ENCODE measurements at places on chromosomes 16 and 17.

GRCh38 chr17:80737106-80738019 is 192.7 kb downstream of the RPTOR start:
- DNase-seq = peak; percentile 64

DNA sequence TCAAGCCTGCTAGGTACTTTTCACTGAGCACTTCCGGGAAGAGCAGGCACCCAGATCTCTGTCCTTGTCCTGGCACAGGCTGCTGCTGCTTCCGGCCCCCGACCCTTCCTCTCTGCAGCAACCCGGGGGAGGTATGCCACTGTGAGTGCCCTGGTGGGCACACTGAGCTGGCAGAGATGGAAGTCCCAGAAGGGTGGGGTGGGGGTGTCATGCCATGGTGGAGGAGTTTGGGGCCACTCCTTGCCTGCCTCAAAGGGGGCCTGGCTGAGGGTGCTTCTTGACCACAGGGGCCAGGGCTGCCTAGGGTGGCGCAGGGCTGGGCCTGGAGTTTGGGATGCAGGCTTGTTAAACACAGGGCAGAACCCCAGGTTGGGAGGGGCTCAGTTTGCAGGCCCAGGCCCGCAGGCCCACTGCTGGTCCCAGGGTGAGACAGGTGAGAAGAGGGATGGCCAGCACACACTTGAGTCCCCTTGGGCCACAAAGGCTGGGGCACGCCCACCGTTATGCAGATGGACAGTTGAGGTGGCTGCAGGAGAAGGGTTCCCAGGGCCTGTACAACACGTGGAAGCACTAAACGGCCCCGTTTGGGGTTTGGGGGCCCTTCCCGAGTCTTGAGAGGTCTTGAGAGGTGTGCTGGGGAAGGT is 8.7 kb downstream of the TMEM235 start:
- no peak for DNase-seq

DNA sequence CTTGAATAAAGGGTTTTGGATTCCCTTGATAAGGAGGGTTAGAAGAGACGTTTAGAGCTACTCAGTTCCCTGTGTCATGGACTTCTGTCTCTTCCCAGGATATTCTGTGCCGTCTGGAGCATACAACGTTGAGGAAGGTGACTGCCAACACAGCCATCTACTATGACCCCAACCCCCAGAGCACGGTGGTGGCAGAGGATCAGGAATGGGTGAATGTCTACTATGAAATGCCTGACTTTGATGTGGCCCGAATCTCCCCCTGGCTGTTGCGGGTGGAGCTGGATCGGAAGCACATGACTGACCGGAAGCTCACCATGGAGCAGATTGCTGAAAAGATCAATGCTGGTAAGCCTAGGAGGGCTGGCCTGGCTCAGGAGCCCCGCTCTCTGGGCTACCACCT is 24.7 kb downstream of the POLR2A start:
- no peak for DNase-seq

DNA sequence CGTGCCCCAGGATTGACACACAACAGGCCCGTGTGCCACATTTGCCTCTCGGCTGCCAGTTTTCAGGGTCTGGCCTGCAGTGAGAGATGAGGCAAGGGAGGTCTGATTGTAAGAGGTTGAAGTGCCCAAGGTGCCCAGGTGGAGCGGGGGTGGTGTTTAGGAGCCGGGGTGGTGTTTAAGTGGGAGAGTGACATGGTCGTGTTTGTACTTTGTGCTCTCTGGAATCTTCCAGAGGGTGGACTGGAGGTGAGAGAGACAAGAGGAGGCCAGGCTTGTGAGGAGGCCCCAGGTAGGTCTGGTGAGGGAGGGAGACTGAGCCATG is 10.5 kb downstream of the SLC5A10 start:
- DNase-seq = no peak

- DNase-seq = no peak
These were observed 125.3 kb upstream of the SMURF2 start for GRCh38 chr17:64787255-64787920.

DNA sequence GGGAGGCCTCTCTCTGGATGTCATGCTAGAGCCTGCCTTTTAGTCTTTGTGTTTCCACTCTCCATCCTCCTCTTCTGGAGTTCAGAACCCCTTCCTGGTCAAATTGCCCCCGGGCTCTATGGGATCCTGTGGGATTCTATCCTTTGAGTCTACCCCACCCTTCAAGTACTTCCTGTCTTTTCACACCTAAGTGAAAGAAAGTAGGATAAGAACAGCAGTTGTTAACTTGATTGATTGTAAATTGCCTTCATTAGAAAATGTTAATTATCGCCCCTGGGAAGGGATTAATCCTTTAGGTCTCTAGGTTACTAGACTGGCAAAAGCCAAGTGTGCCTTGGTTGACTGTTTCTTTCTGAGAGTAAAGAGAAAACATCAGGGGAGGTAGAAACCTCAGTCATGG is 30.1 kb downstream of the PRKCB start:
- DNase-seq = no peak

GRCh38 chr16:4414187-4414917 is 2.0 kb downstream of the CORO7 start:
- DNase-seq = peak; percentile 89

DNA sequence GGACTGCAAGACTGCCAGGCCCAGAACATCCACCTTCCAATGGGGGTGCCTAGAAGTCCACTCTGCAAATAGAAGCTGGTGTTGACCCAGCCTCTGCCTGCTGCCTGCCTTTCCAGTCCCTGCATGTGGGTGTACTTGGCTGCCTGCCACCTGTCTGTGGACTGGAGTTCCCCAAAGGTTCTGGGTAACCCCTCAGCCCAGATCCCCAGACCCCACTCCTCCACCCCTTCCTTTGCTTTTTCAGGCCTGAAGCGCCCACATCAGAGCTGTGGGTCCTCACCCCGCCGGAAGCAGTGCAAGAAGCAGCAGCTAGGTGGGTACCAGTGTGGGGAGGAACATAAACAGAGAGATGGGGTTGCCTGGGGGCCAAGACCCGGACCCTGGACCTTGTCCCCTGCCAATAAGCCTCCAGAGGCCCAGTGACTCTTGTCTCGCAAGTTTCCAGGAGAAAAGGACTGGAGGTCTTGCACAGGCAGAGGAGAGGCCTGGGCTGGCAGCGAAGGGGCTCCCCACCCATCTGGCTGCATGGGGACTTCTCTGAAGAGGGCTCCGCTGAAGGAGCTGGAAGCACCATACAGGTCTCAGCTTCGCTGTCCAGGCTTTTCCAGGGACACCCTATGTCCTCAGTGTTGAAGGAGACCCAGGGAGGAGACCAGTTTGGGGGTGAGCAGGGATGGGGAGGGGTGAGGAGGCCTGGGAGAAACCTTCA is 34.3 kb downstream of the NLRC5 start:
- DNase-seq = no peak

DNA sequence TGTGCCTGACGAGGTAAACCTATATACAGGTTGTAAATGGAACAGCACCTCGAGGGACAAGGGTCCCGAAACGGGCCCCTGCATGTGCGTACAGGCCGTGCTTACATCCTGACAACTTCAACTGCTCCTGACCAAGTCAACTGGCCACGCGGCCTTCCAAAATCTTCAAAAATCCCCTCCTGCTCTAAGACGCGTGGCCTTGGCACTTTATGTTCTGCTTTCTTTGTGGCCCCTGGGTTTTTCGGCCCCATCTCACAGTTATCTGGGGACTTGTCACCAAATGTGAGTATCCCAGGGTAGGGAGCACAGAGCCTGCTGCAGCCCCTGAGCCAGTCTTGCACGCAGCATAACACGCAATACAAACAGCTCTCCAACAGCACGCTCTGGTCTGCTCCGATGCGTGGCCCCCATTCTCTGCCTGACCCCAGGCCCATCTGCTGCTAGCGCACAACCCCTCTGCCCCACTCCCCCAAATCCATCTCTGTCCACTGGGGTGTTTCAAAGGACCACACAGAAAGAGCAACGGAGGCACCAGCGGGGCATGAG is 659 bp downstream of the RPH3AL start:
- DNase-seq = no peak

DNA sequence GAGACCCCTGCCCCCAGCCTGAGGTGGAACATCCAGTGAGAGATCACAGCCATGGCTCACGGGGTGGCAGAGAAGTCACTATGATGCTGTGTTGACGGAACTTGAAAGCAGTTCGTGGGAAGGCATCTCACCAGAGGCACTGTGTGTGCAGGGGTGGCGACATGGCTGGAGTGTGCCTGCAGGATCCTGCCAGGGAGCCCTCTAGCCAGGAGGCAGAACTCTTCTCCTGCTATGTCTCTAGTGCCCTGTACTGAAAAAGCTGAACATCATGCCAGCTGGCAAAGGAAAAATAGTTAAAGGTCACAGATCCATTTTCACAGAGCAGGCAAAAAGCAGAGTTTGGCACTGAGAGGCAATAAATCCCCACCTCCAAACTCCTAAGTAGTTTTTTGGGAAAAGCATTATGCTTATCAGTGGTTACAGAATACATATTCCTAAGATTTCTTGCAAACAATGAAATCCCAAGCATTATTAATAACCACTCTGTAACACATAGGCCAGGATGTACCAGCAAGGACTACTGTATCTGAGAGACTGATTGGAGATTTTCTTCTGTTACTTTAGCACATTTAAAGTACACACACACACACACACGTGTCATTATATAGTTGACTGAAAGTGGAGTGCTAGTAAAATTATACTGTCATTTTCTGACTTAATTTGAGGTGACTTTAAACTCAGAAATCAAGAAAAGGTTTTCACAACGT is 36.8 kb downstream of the TNRC6C start:
- no peak for DNase-seq

GRCh38 chr17:80984749-80985148 is 6.9 kb upstream of the CHMP6 start:
- DNase-seq = no peak

DNA sequence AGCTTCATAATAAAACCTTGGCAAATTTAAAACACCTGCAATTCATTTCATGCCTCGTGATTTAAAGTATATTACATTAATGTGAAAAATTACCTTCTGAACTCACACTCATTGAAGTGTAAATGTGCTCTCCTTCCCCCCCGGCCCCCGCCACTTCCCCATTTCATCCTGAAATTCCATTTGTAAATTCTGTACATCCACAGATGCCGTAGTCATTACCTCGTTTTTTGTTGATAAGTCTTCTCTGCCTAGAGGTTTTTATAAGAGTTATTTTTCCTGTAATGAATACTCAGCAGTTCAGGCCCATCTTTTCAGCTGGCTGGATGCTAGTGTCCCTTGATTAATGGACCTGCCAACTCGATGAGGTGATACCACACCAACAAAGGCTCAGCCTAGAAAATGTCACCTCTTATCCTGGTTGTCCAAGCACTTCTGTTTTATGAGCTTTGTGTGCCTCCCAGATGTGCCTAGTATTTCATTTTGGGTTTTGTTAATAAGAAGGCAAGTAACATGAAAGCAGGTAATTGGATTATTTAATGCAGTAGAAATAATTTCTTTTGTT is 64.8 kb upstream of the KIFC3 start:
- no peak for DNase-seq

DNA sequence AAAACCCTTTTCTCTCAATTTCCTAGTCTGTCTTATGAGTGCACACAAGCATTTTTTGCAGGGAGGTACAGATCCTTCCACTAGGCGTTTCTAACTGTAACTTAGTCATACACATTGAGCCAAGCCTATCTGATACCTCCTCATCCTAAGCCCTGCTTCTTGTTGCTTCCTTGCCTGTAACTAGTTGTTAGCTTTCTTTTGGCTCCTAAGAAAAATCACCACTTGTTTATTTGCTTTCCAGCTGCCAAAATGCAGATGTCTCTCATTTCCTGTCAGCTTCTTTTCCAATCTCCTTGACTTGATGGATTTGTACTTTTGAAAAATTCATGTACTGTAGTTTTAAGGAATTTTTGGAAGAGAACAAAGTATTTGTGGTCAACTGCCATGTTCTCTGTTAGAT is 73.7 kb downstream of the TNRC6C start:
- no peak for DNase-seq

- DNase-seq = no peak
These were observed 37.4 kb upstream of the EMP2 start for GRCh38 chr16:10617662-10618420.

- peak; percentile 93 for DNase-seq
These were observed at the start of gene KCNH4 for GRCh38 chr17:42180922-42181850. TSS of gene KCNH4 (minus strand) at chr17:42181142. CDS start at chr17:42180945, 197 bp downstream.

GRCh38 chr16:52437277-52437670 is 109.7 kb downstream of the TOX3 start:
- DNase-seq = no peak

- no peak for DNase-seq
These were observed 9.8 kb downstream of the MYL4 start for GRCh38 chr17:47218896-47219430.

DNA sequence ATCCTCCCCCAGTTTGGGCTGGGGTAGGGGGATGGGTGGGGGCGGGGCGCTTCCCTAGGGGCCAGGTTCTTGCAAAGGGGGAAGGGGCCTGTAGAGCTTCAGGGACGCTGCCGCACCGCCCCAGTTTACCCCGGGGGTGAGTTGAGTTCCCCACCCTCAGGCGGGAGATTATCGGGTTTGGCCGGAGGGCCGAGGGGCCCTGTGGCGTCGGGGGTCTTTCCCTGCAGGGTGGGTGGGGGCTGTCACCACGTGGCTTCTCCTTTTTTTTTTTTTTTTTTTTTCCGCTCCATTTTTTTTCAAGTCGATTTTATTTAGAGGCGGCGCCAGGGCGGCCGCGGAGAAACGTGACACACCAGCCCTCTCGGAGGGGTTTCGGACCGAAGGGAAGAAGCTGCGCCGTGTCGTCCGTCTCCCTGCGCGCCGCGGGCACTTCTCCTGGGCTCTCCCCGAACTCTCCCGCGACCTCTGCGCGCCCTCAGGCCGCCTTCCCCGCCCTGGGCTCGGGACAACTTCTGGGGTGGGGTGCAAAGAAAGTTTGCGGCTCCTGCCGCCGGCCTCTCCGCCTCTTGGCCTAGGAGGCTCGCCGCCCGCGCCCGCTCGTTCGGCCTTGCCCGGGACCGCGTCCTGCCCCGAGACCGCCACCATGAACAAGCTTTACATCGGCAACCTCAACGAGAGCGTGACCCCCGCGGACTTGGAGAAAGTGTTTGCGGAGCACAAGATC is at the start of gene IGF2BP1:
Gene IGF2BP1, plus strand, starts transcription at position 283 of the 724 bp plus-strand sequence. Its CDS starts 361 bp downstream, at position 644.
- peak; percentile 45 for DNase-seq

DNA sequence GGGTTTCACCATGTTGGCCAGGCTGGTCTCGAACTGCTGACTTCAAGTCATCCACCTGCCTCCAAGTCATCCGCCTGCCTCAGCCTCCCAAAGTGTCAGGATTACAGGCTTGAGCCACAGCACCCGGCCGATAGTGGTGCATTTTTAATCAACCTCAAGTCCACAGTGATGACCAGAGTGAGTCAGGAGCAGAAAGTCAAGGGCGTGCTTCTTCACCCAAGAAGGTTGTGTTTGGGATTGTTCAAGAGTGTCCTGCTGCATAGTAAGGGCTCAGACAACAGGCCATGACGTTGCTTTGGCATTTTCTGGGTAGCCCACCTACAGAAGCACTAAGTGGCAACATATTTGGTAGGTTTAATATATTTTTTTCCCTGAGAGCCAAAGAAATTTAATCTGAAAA is 108.3 kb upstream of the FAM20A start:
- DNase-seq = no peak

DNA sequence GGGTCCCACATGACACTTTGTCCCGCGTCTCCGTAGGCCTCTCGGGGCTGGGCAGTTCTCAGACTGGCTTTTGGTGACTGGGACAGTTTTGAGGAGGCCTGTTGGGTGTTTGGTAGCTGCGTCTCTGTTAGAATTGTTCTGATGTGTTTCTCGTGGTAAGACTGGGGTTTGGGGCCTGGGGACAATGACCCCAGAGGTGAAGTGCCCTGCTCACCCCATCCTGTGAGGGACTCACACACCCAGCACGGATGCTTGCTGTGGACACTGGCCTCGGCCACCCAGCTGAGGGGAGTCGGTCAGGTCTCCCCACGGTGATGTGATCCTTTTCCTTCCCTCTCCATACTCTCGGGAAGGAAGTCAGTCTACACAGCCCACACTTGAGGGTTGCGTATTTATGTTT is 50.3 kb downstream of the METRNL start:
- DNase-seq = no peak

- no peak for DNase-seq
These were observed 8.6 kb downstream of the SGCA start for GRCh38 chr17:50174444-50174843.

GRCh38 chr16:521381-522210 is 5.9 kb upstream of the CAPN15 start:
- no peak for DNase-seq

All from GM12891 (cell line).